HuH-7.5 (cell line): ENCODE measurements at places on chromosomes 11 and 22.

- no peak for DNase-seq
These were observed 71.9 kb downstream of the PLEKHA7 start for GRCh38 chr11:16942342-16942741.

DNA sequence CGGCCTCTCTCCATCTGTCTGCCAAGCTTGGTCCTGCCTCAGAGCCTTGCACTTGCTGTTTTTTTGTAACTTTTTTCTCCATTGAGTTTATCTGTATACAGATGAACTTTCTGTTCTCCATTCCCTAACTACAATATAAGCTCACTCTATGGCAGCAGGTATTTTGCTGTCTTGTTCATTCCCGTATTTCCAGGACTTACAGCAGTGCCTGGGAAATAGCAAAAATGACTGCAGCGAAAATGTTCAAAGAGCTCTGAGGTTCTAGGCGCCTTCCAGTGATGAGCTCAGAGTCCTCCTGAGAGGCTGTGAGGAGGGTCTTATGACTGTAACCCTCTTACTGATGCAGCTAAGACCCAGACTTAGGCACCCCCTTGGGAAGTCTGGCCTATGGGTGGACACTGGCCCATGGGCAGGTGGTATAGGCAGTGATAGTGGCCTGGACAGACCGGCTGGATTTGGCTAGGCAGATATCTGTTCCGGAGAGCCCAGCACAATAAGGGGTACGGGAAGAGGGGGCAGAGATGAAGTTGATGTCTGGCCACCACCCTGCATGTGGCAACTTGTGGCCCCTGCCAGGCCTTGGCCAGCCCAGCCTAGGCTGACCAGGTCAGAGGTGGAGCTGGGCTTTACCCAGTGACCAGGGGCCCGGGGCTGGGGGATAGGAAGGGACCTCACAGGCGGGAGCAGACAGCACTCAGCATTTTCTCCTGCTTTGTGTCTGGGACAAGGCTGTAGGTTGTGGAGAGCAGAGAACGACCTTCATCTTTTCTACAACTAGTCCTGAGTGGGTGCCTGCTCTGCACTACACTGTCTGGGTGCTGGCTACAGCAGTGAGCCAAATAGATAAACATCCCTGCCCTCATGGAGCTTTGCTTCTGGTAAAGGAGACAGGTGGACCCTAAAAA lies 4.6 kb downstream of the ATF4 start:
- DNase-seq = no peak

DNA sequence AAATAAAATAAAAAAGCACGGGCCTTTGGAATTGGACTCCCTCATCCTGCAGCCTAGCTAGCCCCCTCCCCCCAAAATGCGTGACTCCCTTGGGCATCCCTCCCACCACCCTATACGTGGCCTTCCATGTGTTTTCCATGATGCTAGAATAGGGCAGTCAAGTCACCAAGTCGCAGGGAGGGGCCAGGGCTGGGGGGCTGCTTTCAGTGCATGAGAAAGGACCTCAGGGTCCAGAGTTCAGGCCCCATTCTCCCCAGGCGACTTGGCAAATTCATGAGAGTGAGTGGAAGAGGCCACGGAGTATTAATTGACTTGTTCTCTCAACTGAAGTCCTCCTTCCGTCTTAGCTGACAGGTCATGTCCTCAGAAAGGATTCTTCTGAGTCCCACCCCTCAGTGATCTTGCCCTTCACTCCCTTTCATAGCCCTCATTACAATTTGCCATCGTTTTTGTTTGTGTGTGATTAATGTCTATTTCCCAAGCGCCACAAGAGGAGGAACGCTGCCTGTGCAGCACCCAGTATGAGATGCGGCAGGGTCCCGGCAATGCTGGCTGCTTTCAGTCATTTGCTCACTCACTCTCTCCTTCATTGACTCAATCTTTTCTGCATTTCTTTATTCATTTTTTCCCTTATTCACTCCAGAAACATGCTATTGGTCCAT lies 17.4 kb downstream of the LRRC32 start:
- DNase-seq = no peak

DNA sequence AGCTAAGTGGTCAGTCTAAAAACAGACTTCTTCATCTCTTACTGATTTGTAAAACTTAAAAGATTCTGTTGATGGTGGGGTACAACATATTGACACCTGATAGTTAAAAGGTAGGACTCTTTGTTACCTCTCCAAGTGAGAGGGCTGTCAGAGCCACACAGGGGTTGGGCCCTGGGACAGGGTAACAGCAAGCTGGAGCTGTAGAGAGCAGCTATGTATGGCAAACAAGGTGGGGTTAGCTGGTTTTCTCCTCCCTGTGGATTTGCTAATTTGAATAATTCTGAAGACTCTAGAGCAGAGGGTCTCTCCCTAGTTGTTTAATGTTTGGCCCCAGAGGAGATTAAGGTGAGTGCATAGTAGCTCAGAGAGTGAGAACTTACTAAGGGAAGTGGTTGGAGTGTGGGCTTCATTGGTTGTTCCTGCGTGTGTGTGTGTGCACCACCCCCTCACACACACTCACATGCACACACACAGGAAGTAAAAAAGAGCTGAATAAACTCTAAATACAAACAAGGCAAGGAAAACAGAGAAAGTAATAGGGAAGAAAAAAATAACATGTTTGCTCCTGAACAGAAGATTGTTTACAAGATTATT lies 9.2 kb upstream of the GAS2 start:
- no peak for DNase-seq

GRCh38 chr11:41803895-41804294 lies 344.4 kb upstream of the LRRC4C start:
- DNase-seq = no peak

GRCh38 chr11:124880290-124880611 lies 15.0 kb downstream of the ROBO3 start:
- DNase-seq = no peak

GRCh38 chr11:110429731-110430266 lies at the start of gene FDX1:
Gene FDX1 (plus strand): TSS chr11:110429948. CDS start chr11:110430121, 173 bp downstream.
- DNase-seq = peak; percentile 58

DNA sequence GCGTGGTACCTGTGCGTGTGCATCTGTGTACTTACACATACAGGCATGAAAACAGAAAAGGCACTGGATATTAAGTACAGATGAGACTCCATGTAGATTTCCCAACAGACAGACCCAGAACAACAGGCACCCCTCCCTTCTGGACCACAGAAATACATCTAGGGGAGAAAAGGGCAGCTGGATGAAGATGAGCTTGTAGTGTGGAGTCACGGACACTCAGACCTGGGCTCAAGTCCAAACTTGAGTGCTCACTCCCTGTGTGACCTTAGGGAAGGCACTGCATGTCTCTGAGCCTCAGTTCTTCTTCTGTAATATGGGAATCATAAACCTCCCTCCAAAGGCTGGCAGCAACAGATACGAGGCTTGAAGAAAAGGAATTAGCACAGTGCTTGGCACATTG lies 108.9 kb downstream of the GALNT18 start:
- DNase-seq = no peak

GRCh38 chr22:43570531-43571165 lies 158.8 kb downstream of the MPPED1 start:
- DNase-seq = no peak

- DNase-seq = no peak
These were observed 725.0 kb downstream of the METTL15 start for GRCh38 chr11:28833169-28833568.

DNA sequence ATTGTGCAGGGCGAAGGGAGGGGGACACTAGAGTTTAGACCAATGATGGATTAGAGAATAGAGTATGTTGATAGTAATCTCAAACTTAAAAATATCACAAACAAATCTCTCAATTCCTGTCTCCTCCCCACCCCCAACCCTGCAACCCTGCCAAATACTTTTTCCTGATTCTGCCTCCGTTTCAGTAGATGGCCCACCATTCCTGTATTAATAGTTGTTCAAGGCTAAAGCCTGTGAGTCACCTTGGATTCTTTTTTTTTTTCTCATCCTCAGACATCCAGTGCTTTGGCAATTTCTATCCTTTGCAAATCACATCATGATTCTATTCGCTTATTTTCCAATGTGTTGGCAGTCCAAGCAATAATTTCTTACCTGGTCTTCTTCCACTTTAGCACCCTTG lies 207.9 kb downstream of the DYNC2H1 start:
- no peak for DNase-seq

- DNase-seq = no peak
These were observed 14.1 kb upstream of the LRRC10B start for GRCh38 chr11:61494381-61494961.

DNA sequence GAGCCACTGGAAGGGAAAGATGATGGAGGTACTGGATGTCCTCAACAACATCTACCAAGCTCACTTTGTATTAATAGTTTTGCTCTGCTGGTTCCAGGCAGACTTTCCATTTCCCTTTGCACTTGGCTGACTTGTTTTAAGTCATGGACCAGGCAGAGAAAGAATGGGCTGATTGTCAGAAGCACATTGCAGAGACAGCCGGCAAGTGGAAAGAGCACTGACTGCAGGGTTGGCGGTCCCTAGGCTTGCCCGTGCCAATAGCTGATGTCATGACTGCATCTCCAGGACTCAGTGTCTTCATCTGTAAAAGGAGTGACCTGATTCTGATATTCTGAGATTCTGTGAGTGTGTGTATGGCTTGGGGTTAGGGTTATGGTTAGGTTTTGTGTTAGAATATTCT lies 20.9 kb upstream of the NNMT start:
- no peak for DNase-seq

GRCh38 chr22:45462034-45462655 lies 40.5 kb upstream of the FBLN1 start:
- no peak for DNase-seq

- no peak for DNase-seq
These were observed 30.5 kb upstream of the PPP2R1B start for GRCh38 chr11:111796696-111797095.

DNA sequence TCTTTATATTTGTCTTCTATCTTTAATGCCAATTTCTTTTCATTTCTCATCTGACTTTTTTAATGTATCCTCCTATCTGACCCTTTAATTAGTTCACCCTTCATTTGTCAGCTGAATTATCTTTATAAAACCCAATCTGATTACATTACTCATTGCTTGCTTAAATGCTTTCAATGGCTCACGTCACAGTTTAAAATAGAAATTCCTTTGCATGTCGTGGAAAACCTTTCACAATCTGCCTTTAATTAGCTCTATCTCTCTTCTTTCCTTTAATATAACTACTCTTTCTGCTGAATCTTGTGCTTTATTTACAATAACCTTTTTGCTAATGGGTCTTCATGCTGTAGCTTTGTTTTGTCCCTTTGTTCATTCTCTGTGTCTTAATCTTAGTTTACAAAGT lies 125.7 kb downstream of the DYNC2H1 start:
- no peak for DNase-seq

GRCh38 chr11:112650527-112650926 lies 310.7 kb upstream of the NCAM1 start:
- DNase-seq = no peak

DNA sequence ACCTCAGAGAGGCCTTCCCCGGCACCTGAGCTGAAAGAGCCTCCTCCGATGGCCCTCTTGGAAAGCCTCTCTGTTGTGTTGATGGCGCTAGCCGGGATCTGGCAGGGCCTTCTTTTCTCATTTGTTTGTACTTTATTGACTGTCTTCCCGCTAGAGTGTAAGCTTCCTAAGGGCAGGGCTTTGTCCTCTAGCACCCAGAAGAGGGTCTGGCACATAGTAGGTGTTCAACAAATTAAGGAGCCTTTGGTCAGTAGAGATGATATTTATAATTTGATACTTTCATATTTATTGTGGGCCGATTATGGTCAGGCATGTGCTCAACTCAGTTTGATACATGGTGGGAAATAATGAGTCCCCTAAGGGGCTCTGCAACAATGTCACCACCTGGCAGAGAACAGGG lies 4.0 kb downstream of the ARL2 start:
- no peak for DNase-seq

DNA sequence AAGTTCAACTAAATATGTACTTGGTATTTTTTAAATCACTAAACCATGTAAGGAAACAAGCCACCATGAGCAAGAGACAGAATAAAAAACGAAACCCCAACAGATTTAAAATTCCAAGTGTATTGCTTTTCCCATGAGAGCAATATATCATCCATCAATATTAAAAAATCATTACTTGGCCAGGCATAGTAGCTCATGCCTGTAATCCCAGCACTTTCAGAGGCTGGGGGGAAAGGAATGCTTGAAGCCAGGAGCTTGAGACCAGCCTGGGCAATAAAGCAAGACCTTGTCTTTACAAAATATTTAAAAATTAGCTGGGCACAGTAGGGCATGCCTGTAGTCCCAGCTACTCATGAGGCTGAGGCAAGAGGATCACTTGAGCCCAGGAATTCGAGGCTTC lies 190.8 kb downstream of the TTC28 start:
- DNase-seq = no peak

DNA sequence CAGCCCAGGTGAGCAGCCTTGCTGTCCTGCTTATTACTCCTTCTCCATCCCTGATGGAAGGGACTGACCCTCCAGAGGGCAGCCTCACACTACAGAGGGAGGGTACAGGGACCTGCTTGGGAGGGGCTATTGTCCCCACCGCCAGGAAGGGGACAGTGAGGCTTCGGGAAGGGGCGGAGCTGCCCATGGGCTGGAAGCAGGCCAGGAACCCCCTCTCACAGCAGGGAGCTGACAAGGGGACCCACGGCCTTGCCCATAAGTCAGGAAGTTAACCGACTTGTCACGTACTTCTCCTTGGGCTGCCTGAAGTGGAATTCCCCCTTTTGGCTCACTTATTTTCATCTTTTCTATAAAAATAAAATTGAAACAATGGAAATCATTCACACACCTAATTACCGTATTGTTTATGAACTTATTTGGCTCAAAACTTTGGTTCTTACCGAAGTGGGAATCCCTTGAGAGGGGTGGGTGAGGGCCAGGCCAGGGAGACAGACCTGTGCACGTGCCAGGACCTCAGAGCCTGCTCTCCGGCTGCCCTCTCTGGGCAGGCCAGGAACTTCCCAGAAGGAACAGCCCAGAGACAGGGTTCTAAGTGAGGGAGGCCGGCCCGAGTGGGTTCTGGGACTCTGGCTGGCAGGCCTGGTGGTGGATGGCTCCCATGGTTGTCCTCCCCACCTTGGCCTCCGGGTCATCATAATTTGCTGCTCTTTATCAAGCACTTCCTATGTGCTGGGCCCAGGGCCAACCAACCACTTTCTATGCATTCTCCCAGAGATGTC lies 5.8 kb downstream of the MGAT3 start:
- no peak for DNase-seq

DNA sequence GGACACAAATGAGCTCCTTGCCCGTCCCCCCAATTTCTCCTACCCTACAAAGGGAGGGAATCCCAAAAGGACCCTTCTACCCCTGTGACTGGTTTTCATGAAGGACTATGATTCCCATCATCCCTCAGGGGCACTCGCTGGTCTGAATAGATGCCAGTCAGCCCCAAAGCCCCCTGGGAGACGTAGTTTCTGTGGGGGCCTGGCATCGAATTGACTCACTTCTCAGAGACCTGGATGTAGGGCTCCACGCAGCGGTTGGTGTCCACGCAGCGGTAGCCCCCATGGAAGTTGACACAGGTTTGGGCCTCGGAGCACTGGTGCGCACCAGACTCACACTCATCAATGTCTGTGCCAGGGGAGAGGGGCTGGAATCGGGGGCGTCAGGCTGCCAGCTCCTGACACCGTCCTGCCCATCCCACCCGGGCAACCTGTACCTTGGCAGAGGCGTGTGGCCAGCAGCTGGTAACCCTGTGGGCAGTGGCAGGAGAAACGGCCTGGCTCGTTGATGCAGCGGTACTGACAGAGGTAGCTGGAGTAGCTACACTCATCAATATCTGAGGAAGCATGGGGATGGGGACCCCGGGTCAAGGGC lies 4.4 kb downstream of the EFEMP2 start:
- no peak for DNase-seq
